Activated B cell treated with CpG ODN at 0.5 μM for 24 hours (primary cell): ENCODE measurements at places on chromosomes 12 and 14. TPM values are rescaled to one million over a fixed set of nuclear protein-coding genes. Genes with fewer than 3 reads are reported as not detected.

DNA sequence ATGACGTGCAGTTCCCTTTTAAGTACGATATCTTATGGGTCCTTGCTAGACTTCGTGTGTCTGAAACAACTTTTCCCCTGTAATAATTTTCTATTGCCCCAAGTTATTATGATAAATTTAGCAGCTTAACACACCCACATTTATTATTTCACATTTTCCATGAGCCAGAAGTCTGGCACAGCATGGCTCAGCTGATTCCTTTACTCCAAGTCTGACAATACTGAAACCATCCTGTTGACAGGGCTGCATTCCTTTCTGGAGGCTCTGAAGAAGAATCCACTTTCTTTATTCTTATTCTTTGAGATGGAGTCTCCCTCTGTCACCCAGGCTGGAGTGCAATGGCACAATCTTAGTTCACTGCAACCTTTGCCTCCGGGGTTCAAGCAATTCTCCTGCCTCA lies 80.9 kb downstream of the DENND5B start:
- H3K27me3 ChIP-seq = no peaks in the 10 kb centered on the region
- DNase-seq = no peak
- peaks cover 2% of the 10 kb centered on the region for H3K36me3 ChIP-seq
- no peak overlapping the region for H3K4me3 ChIP-seq
- peaks cover 52% of the 10 kb centered on the region for H3K4me1 ChIP-seq

DNA sequence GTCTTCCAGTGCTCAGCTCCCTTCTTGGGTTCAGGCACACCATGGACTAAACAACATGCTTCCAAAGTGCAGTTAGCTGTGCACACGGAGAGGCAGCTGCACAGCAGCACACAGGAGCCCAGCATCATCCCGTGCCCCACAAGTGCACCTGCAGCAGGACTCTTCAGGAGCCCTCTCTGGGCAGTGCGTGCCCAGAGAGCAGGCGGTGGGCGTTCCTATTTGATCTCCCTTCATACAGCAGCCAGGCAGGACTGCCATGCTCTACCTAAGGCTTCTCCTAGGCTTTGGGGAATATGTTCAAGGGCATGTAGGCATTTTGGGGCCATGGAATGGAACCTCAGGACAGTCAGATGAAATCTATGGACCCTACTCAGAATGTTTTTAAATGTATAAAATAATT lies 35.5 kb downstream of the ANO2 start:
- peaks cover 7% of the 10 kb centered on the region for H3K27me3 ChIP-seq
- DNase-seq = no peak
- no peaks in the 10 kb centered on the region for H3K4me1 ChIP-seq
- no peak overlapping the region for H3K4me3 ChIP-seq
- H3K27ac ChIP-seq = no peak overlapping the region

The MYRFL gene
- total RNA-seq = not detected in 2 replicates

DNA sequence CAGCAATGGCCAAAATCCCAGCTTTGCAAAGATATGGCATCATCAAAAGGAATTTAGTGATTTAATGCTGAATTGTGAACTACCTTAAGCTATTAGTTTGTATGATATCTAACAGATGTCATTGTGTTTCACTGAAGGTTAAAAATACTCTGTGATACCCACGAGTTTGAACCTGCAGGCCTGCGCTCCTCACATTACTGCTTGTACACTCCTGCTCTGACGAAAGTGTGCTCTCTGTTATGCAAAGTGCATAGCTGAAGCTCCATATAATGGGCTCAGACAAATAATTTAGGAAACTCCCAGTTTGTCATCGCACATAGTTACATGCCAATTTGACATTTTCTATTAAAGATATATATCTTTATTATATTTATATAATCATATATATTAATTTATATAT lies 52.2 kb downstream of the SPPL3 start:
- H3K4me1 ChIP-seq = peaks cover 84% of the 10 kb centered on the region
- H3K27me3 ChIP-seq = no peaks in the 10 kb centered on the region
- H3K4me3 ChIP-seq = peak overlapping the region; percentile 64
- DNase-seq = no peak
- peak overlapping the region; percentile 77 for H3K27ac ChIP-seq
- peaks cover 1% of the 10 kb centered on the region for H3K36me3 ChIP-seq

DNA sequence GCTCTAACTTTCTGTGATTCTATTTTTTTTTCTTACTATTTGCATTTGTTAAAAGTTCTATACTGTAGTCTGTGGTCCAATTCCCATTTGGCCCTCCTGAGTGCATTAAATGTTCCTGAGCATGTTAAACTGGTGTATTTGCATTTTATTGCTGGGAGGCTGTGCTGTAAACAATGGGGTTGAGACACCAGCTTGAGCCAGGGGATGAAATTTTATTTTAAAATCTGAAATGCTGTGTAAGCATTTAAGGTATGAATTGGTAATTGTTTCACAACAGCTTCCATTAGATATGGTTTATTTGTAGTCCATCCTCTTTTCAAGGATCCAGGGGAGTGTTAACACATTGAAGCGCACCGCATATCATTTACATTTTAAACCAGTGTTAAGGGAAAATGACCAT lies 89.9 kb upstream of the RFX4 start:
- no peak for DNase-seq
- no peak overlapping the region for H3K4me3 ChIP-seq
- H3K27ac ChIP-seq = no peak overlapping the region
- peaks cover 18% of the 10 kb centered on the region for H3K36me3 ChIP-seq
- H3K27me3 ChIP-seq = no peaks in the 10 kb centered on the region

The SEL1L gene
- 52.9 and 55.4 TPM in 2 replicates for total RNA-seq

The FAM222A gene
- 0.73 and 1.6 TPM in 2 replicates for total RNA-seq

DNA sequence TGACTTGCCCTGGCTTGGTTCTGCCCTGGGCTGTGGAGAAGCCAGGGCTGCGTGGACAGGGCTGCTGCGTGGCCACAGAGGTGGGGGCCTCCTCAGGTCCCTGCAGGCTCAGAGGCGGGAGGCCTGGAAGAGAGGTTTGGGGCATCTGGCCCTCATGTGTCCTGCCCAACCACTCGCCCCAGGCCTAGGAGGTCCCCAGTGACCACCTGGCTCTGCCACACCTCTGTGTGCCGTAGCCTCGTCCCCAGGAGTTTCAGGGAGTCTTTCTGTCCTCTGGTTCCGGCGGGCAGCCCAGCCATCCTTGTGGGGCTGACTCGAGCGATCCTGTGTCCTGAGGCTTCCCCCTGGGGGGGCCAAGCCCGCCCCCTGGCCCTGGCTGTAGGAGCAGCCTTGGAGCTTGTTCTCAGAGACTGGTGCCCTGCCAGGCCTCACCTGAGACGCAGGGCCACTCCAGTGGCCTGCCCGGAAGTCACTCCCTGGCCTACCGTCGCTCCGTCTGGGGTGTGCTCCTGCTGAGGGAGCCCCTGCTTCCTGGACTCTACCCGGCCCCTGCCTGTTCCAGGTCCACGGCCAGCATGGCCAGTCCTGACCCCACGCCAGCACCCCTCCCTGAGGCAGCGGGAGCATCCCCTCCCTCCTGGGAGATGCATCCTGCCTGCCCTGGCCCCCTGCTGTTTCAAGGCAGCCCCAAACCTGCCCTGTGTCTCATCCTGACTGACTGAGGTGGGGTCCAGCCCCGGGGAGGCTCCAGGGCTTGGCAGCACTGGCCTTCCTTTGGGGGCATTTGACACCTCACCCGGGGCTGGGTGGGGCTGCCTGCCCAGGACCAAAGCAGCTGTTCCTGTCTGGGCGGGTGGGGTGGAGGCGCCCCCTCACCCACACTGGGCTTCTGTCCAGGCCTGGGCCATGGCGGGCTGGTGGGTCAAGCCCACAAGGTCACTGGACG lies 13.9 kb downstream of the ASPG start:
- no peak overlapping the region for H3K4me3 ChIP-seq
- peaks cover 3% of the 10 kb centered on the region for H3K4me1 ChIP-seq
- H3K27me3 ChIP-seq = peaks cover 2% of the 10 kb centered on the region
- H3K27ac ChIP-seq = no peak overlapping the region

- H3K36me3 ChIP-seq = no peaks in the 10 kb centered on the region
- H3K27me3 ChIP-seq = no peaks in the 10 kb centered on the region
- H3K27ac ChIP-seq = peak overlapping the region; percentile 26
- peaks cover 22% of the 10 kb centered on the region for H3K4me1 ChIP-seq
- no peak overlapping the region for H3K4me3 ChIP-seq
- no peak for DNase-seq
Observed at GRCh38 chr14:77086017-77086727, 11.9 kb upstream of the CIPC start.

GRCh38 chr12:65999564-66000280 lies 130.8 kb downstream of the LLPH start:
- no peaks in the 10 kb centered on the region for H3K36me3 ChIP-seq

DNA sequence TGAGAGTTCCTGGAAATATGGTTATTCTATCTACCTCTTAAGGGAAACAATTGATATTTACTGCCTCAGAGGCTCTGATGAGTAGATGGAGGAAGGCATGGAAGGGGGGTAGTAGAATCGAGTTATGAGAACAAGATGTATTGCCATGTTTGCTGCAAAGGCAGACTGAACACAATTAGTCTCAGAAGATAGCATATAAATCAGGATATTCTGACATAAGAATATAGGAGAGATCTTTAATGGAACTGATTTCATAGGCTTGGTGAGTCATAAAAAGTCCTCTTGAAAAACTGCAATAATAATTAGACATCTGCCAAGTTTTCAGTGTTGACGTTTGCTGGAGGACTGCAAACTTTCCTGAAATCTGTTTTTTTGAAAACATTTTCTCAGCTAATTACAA lies 636.1 kb downstream of the TMTC2 start:
- no peaks in the 10 kb centered on the region for H3K36me3 ChIP-seq
- no peaks in the 10 kb centered on the region for H3K4me1 ChIP-seq
- DNase-seq = no peak
- no peak overlapping the region for H3K27ac ChIP-seq
- no peaks in the 10 kb centered on the region for H3K27me3 ChIP-seq
- H3K4me3 ChIP-seq = no peak overlapping the region

GRCh38 chr14:38208618-38209562 lies 1.2 kb downstream of the SSTR1 start:
- H3K36me3 ChIP-seq = peaks cover 2% of the 10 kb centered on the region
- DNase-seq = no peak
- H3K27me3 ChIP-seq = peaks cover 41% of the 10 kb centered on the region
- no peaks in the 10 kb centered on the region for H3K4me1 ChIP-seq

The GALNT8 gene
- total RNA-seq = 1.4 and 1.5 TPM in 2 replicates

GRCh38 chr14:75989134-75989533 lies 3.6 kb downstream of the IFT43 start:
- H3K4me1 ChIP-seq = peaks cover 19% of the 10 kb centered on the region
- no peak overlapping the region for H3K27ac ChIP-seq
- H3K4me3 ChIP-seq = no peak overlapping the region
- peaks cover 13% of the 10 kb centered on the region for H3K36me3 ChIP-seq
- H3K27me3 ChIP-seq = no peaks in the 10 kb centered on the region
- DNase-seq = no peak

- peak overlapping the region; percentile 79 for H3K4me3 ChIP-seq
- no peak for DNase-seq
- peaks cover 25% of the 10 kb centered on the region for H3K36me3 ChIP-seq
- no peak overlapping the region for H3K27ac ChIP-seq
Observed at GRCh38 chr14:23055621-23056144, 1.6 kb downstream of the CDH24 start.

GRCh38 chr12:121523741-121524140 lies 57.1 kb downstream of the KDM2B start:
- no peak for DNase-seq
- H3K4me1 ChIP-seq = peaks cover 45% of the 10 kb centered on the region
- H3K4me3 ChIP-seq = peak overlapping the region; percentile 77
- peaks cover 71% of the 10 kb centered on the region for H3K36me3 ChIP-seq
- no peaks in the 10 kb centered on the region for H3K27me3 ChIP-seq

DNA sequence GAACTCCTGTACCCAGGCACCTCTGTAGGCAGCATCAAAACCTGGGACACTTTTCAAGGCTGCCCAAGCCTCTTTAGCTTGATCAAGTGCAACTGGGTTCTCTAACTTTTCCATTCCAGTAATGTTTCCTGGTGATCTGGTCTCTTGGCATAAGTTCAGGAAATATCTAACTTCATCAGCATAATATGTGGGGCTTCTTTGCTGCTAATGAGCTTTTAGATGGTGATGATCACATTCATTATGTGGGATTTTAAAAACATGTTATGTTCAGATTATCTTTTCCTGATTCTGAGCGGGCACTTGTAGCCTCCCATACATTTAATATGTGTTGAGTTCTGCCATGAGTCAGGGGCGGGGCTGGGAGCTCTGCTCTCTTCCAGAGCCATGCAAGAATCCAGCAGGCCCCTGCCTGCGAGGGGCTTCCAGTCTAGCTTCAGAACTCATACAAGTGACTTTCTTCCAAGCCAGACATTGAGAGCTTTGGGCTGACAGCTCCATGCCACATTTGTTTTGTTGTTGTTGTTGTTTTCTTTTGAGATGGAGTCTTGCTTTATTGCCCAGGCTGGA lies 39.5 kb upstream of the RIN3 start:
- H3K4me1 ChIP-seq = peaks cover 3% of the 10 kb centered on the region
- no peak overlapping the region for H3K27ac ChIP-seq
- no peaks in the 10 kb centered on the region for H3K36me3 ChIP-seq
- DNase-seq = no peak

GRCh38 chr12:10405294-10405693 lies 4.3 kb downstream of the KLRC4 start:
- DNase-seq = no peak
- H3K4me3 ChIP-seq = no peak overlapping the region
- H3K27me3 ChIP-seq = peaks cover 2% of the 10 kb centered on the region

- no peak overlapping the region for H3K4me3 ChIP-seq
- H3K27ac ChIP-seq = no peak overlapping the region
- H3K36me3 ChIP-seq = no peaks in the 10 kb centered on the region
Observed at GRCh38 chr14:94405486-94405885, 17.1 kb upstream of the SERPINA1 start.
